ENCODE measurements at places on chromosomes 16 and 17.

GRCh38 chr17:44804302-44805089 is 25.6 kb downstream of the GJC1 start:
- no peak for DNase-seq

DNA sequence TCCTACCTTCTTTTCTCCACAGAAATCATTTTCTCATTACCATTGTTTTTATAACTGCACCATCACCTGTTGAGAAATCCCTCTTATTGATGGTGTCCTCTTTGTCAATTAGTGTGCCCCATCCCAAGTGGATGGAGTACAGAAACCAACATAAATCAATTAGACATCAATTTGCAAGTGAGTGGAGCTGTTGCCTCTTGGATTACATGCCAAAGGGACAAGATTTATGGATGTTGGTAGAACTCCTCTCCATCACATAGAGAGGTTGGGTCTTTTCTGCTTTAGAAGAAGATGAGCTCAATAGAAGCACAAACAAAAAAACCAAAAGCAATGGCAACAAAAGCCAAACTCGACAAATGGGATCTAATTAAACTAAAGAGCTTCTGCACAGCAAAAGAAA is 973.5 kb downstream of the CDH11 start:
- no peak for DNase-seq

DNA sequence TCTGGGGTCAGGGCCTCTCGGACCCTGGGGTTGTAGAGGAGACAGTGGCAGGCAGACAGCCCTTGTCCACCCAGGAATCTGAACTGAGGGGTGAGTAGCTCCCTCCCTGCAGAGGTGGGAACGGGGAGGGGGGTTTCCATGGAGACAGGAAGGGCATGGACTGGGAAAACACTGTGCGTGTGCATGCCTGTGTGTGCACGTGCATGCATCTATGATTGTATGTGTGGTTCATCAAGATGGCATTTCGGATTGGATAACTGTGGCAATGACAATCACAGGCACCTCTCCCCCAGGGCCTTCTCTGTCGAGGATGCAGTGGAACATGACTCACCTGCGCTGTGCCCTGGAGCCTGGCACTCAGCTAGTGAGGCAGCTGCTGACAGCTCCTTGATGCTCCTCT is 6.1 kb upstream of the CD300C start:
- DNase-seq, result no peak

GRCh38 chr16:11395008-11395948 is 50.0 kb downstream of the RMI2 start:
- DNase-seq, result no peak

GRCh38 chr16:86031141-86031678 is 132.2 kb downstream of the IRF8 start:
- no peak for DNase-seq

DNA sequence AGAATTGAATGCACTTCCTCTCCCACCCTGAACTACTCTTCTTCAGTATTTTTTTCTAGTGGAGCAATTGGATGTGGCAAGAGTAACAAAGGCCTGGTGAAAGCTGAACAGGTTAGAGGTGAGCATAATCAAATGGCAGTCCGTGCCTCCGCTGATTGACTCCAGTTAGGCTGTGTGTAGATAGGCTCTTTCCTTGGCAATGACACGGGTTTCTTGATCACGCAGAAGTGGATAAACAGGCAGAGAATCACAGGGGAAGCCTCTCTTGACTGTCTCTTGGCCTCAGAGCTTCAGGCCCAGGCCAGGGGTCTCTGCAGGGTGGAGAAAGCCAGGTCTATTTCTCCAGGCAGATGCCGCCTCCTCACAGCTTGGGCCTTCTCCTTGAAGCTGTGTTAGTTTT is 4.2 kb downstream of the CD300LB start:
- no peak for DNase-seq

DNA sequence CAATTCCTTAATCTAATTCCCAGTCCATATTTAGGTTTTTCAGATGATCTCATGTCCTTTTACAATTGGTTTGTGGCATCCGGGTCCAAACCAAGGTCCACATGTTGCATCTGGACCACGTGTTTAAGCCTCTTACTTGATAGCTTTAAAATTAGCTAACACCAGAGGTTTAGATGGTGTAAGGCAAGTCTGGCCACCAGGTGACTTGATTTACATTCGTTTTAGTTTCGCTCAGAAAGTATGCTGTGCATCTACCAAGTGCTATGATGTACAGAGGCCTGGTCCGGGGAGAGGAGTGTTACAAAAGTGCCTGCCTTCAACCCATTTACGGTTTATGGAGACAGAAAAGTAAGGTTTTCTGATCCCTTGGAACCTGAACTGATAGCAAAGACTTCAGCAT is 878 bp upstream of the DNAJA2 start:
- DNase-seq, result peak; percentile 16

- DNase-seq, result no peak
These were observed 97.1 kb downstream of the KCNJ2 start for GRCh38 chr17:70266394-70266793.

GRCh38 chr16:66953462-66954096 is 7.5 kb upstream of the CES3 start:
- DNase-seq, result no peak

DNA sequence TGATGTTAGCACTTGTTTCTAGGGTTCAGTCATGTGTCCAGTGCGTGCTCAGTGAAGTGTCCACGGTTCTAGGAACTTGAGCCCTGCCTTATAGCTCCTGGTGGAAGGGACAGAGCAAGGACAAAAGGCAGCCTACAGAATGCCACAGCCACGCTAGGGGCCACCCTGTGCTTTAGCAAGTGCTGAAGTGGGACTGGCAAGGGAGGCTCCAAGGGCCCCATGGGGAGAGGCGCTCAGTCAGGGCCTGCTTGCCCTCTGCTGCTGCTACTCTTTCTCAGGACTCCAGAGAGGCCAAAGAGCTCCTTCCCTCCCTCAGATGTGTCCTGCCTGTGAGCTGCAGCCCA is 6.8 kb downstream of the NT5C start:
- no peak for DNase-seq

DNA sequence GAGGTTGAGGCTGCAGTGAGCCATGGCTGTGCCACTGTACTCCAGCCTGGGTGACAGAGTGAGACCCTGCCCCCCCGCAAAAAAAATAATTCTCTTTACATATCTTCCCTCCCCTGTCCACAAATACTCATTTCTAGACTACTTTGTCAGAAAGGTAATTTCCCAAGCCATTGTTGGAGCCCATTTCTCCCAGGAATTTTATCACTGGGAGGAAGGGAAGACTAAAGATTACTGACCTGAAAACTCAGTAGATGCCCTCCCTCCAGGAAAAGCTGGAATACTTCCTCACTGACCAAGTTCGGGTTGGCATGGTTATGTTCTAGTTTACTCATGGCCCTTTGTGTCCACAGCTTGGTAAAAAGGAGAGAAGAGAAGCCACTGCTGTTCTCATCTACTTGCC is 4.1 kb downstream of the CALCOCO2 start:
- DNase-seq, result no peak

DNA sequence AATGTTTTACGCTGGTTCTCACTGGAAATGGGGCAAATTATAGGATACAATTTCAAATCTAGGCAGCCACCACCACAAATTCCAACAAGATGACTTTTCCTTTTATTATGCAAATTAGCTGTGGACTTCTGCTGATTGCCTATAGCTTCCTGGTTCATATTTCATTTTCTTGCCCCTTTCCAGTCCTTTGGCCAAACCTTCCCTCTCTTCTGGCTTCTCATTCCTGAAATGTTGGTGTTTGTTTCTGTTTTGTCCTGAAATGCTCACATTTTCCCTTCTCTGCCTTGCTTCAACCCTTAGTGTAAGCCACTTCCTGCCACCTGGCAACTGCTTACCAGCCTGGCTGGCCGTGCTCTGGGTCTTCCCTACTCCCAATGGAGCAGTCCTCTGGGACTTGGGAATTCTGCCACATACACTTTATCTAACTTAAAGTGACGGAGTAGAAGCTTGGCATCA is 14.0 kb downstream of the PRSS54 start:
- no peak for DNase-seq

DNA sequence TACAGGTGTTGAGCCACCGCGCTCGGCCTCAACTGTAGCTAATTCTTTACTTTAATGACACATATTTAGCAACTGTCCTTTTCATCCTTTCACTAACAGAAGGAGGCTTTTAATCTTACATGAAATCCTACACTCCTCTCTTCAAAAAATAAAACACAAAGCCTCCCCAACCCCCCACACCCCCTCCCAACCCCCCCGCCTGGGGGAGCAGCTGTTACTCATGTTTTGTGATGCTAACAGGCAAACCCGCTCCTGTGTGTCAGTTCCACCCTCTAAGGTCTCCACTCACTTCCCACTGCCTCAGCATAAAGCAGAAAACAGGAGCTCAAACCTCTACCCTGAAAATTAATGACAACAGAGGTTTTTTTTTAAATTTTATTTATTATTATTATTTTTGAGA is 55.4 kb upstream of the SLC25A19 start:
- no peak for DNase-seq

GRCh38 chr17:62712171-62712581 is 84.7 kb downstream of the MRC2 start:
- no peak for DNase-seq

GRCh38 chr17:31412511-31412910 is 21.0 kb downstream of the RAB11FIP4 start:
- DNase-seq, result no peak

- DNase-seq, result no peak
These were observed 14.2 kb upstream of the MARCHF10 start for GRCh38 chr17:62822080-62822904.

DNA sequence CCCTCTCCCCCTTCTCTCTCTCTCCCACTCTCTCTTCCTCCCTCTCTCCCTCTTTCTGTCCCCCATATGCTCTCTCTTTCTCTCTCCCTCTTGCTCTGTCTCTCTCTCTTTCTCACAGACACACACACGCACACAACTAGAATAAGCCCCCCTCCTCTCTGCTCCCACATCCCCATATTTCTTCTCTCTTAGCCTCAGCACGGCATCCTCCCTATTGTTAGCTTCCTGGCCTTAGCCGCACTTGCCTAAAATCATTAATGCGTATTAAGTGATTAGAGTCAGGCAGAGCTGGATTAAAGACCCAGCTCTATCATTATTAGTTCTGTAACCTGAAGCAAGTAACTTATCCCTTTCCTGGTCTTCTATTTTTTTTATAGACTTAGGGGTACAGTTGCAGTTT is 319.0 kb upstream of the C16orf82 start:
- no peak for DNase-seq

DNA sequence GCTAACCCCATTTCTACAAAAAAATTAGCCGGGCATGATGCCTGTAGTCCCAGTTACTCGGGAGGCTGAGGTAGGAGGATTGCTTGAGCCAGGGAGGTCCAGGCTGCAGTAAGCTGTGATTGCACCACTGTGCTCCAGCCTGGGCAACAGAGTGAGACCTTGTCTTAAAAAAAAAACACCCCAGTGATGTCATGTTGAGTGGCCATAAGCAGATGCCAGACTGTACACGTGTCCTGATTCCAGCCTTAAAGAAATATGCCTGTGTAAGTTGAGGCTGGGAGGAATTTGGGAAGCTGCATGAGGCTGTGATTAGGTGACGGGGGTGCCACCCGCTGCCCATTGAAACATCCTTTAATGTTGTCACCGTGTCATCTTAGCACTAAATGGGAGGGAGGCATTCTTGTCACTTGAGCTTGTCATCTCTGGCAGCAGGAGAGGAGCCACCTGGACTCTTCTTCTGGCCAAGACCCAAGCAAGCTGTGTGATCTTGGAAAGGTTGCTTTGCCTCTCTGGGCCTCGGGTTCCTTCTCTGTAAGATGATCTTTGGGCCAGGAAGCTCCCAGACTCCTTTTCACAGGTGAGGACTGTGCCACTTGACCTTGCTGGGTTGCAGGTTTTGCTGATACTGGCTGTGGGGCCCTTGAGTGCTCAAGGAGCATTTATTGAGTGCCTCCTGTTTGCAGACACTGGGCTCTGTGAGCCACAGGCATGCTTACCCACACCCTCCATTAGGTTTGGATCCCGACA is 98.3 kb upstream of the CIBAR2 start:
- no peak for DNase-seq

DNA sequence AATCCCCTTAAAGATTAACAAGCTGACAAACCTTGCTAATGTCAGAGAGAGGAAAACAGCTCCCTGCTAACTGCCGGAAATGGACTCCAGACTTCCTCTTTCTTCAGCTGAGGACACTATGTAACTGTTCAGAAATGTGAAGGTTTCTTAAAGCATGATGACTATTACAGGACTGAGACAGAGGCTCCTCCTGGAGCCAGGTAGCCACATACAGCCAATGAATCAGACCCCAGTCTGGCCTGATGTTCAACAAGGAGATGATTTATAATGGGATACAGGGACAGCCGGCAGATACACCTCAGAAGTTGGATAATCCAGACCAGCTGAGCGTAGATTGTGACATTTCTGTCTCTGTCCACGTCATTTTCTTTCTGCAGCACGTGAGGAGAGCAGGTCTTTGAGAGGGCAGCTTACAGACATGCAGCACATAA is 216.2 kb downstream of the HS3ST3A1 start:
- no peak for DNase-seq

All from activated T-helper 2 cell treated with anti-CD3 and anti-CD28 coated beads, Interferon-gamma antibody, Interleukin-2, Interleukin-4, amounts not matched to agents 10 μg/mL and 5 μg/mL and 100 μg/mL, durations not matched to agents 14 hours and 24 hours and 36 hours (primary cell).